ENCODE measurements at places on chromosomes 16 and 17.

DNA sequence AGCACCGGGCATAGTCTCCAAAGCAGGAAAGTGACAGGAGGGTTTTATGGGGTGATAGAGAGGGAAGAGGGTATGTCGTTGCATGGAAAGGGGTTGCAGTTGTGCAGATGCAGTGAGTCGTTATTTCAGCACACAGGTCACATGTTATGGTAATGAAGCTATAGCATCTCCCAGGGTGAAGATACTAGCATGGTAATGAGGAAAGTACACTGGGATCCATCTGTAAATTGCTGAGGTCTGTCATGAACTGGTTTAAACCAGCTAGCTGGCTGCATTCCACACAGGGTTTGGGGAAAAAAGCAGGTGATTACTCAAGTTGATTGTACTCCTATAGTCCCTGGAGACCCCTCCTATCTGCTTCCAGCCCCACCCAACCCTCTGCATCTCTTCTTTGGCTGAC, 11.7 kb downstream of the COX11 start:
- no peak for DNase-seq

GRCh38 chr17:58913552-58913951, 157.9 kb downstream of the PPM1E start:
- DNase-seq, result no peak

GRCh38 chr17:55266958-55267688, 2.4 kb downstream of the HLF start:
- DNase-seq, result no peak

DNA sequence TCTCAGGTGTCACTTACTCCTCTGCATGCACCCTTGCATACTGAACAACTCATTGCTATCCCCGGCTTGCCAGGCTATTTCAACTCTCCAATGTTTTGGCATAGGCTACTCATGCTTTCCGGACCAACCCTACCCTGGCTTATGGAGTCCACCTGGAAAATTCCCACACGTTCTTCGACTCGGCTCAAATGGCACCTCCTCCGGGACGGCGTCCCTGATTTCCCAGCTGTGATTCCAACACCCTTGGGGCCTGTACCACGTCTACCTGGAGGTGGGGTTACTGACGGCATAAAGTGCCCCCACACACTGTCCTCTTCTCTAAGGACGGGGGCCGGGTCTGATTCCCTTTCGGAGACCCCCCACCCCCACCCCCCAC, 498 bp downstream of the SMYD4 start:
- no peak for DNase-seq

DNA sequence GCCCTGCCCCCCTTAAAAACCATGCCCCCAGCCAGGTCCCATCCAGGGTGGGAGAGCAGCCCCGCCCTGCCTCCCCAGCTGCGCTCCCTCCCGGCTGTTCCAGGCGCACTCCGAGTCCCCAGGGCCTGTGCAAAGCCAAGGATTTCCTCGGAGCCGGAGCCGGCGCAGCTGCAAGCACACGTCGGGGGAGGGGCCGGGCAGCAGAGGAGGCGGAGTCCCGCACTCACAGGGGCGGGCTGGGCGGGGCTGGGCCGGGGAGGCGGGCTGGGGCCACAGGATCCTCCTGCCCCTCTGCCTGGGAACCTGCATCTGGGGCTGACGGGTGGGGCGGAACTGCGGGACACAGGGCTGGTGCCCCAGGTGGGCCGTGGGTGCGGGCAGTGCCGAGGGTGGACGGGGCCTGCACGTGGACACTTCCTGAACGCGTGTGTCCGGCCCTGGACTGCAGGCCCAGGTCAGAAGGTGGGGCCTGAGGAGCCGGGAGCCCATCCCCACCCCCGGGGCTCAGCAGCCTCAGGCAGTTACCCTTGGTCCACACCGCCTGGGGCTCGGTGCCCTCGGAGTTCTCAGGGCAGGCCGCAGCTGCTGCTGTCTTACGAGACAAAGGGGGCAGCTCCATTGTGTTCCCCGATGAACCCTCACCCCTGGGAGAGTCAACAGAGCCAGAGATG, 24.0 kb upstream of the SSTR5 start:
- no peak for DNase-seq

GRCh38 chr16:69859105-69859989, 91.8 kb upstream of the CLEC18A start:
- no peak for DNase-seq

DNA sequence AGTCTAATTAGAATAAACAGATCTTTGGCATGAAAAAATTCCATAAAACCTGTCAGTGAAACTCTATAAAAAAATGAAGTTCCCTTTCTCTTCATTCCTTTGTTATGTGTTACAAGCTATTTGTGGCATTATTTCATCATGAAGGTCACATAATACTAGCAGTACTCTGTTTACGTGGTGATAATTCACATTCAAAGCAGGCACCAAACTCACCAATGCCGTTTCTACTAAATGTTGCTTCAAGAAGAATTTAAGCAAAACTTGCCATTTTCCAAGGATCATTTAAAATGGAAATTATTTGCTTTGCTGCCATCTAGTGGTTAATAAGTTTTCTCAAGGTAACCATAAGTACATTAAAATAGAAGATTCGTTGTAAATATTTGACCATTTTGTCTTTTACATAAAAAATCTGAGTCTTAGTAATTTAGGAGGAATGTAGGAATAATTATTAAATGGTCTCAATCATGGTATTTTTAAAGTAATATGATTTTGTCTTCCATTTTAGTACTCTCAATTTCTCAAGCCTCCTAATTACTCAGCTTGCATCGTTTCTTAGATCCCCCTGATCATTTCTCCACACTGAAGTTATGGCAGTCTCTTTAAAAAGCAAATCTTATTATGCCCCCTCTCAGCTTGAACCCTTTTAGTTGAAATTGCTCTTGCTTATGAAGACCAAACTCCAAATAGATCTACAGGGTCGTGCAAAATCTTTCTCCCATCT, 80.8 kb downstream of the OMG start:
- DNase-seq, result no peak

GRCh38 chr17:6589266-6589946, 33.1 kb upstream of the PITPNM3 start:
- DNase-seq, result no peak

- DNase-seq, result no peak
Measured at GRCh38 chr16:69663846-69664245, 62.5 kb downstream of the NQO1 start.
